ENCODE measurements at places on chromosomes 11 and 22.
A peak's percentile ranks its signal among the peaks of the same experiment; 100 is the strongest.

- DNase-seq: no peak
These were observed 463.2 kb downstream of the METTL15 start for GRCh38 chr11:28571371-28571770.

- DNase-seq: peak; percentile 50
These were observed 83.7 kb downstream of the BLID start for GRCh38 chr11:122032317-122032716.

- DNase-seq: no peak
These were observed 10.8 kb upstream of the RAC2 start for GRCh38 chr22:37254867-37255233.

DNA sequence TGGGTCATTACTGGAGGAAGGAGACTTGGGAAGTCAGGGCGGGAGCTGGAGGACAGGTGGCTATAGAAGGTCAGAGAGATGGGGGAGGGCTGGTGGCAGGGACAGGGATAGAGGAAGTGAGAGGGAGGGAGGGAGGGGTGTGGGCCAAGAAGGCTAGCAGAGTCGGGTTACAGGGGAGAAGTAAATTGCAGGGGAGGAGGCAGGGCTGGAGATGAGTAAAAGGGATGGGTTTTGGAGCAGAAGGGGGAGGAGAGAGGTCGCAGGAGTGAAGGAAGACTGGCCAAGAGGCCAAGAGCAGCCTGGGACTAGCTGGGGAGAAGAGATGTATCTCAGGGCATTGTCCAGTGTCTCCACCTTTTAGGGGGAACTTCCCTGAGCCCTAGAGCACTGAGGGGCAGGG is 33.0 kb downstream of the LRRC10B start:
- DNase-seq: no peak

DNA sequence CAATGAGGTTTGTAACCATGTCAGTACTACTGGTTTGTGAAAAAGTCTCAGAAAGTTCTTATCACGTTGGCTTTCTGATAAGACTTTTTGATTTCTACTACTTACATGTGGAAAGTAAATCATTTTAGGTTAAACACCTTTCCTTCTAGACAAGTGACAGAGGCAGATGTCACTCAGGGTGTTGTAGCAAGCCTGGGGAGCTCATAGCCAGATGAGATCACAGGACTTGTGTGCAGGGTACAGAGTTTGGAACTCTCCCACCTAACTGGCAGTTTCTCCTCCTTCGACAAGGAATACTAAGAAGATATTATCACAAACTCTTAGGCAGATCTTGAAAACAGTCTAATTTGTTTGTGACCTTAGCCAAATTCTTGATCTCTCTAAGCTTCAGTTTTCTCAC is 49.4 kb upstream of the PICALM start:
- no peak for DNase-seq

- DNase-seq: no peak
These were observed 7.9 kb downstream of the GNB1L start for GRCh38 chr22:19846620-19847344.

DNA sequence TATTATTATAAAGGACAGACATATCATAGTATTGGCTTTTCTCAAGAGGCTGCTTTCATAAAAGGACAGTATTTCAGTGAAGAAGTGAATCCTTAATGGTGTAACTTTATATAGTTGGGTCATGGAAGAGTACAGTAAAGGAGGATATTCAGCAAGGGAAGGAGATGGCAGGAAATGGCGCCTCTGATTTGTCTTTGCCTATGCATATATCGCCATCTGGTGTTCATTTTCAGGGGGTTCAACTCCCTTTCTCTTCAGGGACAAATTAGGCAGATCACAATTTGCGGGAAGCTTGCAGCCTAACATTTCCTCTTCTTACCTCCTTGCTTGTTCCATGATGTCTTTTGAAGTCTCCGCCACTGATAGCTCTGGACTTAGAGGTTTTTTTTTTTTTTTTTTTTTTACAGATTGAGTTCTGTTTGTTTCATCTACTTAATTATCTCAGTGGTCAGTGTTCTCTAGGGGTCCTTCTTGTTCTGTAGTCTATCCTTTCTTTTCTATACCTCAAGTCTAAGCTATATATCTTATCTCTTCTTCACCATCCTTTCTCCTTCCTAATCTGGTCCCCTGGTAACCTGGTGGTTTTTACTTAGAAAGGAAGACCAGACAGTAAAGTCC is 21.8 kb upstream of the RRM1 start:
- peak; percentile 55 for DNase-seq

DNA sequence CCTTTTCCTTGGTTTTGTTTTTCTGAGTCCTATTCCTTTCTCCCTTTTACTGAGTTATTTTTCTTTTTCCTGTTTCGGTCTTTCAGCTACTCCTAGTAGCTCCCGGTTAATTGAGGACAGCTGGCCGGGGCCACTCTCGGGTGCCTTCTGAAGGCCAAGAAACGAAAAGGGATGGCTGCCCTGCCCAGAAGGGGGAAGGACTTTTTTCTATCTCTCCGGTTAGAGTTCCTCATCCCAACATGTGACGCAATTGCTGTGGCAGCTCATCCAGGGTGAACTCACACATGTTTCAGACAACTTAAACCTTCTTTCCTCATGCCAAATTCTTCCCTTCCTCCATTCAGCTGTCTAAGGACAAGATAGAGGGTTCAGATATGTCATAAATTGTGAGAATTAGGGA is 83.6 kb downstream of the PIWIL4 start:
- DNase-seq: peak; percentile 43

DNA sequence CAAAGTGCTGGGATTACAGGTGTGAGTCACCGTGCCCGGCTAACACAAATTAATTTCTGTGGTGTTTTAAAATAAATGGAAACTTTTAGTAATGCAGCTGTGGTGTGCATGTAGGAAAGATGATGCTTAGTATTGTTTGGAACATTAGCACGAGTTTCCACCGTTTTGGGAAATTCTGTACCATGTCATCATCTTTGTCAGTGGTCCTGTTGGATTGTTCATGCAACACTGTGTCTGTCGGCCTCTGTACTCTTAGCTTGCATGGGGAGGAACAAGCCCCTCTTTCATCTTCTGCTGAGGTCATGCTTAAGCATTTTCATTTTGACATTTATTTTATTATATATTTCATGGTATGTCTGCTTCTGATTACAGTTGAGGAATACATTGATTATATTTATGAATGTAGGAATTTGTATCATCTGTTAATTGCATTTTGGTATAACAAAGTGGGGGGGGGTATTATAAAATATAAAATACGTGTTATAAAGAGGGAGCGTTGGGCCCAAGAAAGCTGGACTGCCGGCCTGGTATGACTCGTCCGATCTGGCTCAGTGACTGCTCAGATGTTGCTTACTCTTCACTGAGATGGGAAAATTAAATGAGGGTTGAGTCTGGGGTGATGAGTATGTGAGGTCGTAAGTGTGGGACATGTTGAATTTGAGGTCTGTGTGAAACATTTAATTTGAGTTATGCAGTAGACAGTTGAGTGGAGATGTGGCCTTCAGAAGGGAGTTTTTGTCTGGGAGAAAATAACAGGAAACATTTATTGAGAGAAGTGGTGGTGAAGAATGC is 28.7 kb downstream of the CECR2 start:
- DNase-seq: no peak

DNA sequence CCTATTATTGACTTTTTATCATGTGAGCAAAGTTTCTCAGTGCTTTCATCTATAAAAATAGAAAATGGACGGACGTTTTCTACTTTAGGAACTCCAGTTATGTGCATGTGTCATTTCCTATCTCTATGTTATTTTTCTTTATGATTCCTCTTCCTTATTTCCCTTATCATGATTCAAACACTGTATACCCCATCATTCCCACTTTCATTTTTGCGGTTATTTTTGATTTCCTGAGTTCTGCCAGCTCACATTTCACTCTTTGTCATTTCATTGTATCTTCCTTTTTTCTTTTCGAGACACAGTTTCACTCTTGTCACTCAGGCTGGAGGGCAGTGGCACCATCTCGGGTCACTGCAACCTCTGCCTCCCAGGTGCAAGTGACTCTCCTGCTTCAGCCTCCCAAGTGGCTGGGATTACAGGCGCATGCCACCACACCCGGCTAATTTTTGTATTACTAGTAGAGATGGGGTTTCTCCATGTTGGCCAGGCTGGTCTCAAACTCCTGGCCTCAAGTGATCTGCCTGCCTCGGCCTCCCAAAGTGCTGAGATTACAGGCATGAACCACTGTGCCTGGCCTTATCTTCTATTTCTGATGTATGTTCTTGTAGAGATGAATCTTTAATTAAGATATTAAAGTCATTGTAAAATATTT is 21.5 kb downstream of the C11orf58 start:
- DNase-seq: no peak

GRCh38 chr22:38431266-38432010 is 23.6 kb downstream of the KCNJ4 start:
- DNase-seq: no peak

- no peak for DNase-seq
These were observed 89.8 kb downstream of the PIWIL4 start for GRCh38 chr11:94656968-94657367.

- DNase-seq: no peak
These were observed 45.3 kb upstream of the NECTIN1 start for GRCh38 chr11:119774172-119774763.

- DNase-seq: no peak
These were observed 129.9 kb downstream of the MPPED1 start for GRCh38 chr22:43541462-43542407.

- DNase-seq: no peak
These were observed 44.4 kb upstream of the DAGLA start for GRCh38 chr11:61635787-61636186.

GRCh38 chr11:44977493-44977984 is 26.9 kb upstream of the TP53I11 start:
- DNase-seq: no peak

DNA sequence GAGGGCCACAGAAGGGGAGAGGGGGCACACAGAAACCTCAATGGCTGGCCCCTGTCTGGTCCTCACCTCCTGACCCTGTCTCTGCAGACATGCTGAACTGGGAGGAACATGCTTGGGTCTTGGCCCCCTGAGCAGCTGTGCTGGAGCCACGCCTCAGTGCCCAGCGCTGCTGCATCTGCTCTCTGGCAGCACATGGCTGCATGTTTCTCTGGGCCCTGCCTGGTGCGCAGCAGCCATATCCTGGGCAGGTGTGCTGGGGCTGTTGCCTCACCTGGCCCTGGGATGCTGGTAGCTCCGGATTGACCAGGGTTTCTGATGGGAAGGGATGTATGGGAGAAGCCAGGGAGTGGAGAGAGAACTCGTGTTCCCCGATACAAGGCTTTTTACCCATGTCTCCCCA is 248.0 kb downstream of the ST3GAL4 start:
- DNase-seq: no peak

GRCh38 chr11:60710482-60710881 is 11.1 kb downstream of the MS4A8 start:
- DNase-seq: no peak

DNA sequence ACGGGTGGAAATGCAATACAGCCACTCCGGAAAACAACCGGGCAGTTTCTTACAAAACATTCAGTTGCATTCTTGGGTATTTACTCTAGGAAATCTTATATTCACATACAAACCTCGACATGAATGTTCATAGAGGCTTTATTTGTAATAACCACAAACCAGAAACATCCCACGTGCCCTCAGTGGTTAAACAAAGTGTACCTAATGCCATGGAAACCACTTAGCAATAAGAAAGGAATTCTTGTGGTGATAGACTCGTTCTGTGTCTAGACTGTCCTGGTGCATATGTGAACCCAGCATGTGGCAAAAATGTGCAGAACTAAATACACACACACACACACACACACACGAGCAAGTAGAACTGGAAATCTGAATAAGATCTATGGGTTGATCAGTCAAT is 1073.3 kb downstream of the TBC1D22A start:
- DNase-seq: no peak

- DNase-seq: peak; percentile 68
These were observed 68.1 kb downstream of the CSTPP1 start for GRCh38 chr11:47004595-47005033.

DNA sequence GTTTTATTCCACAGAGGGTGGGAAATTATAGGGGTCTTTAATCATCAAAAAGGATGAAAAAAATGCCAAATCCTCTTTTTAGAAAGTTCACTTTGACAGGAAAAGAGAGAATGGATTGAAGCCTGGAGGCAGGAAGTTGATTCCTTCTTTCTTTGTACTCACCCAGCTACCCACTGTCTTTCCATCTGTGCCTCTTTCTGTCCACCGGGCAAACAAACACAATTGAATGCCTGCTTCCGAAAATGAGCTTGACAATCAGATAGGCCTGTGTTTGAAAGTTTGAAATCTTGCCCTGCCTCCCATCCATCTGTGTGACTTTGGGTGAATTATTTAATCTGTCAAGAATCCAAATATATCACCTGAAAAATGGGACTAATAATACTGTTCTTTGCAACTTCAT is 81.1 kb downstream of the SCN3B start:
- DNase-seq: no peak

DNA sequence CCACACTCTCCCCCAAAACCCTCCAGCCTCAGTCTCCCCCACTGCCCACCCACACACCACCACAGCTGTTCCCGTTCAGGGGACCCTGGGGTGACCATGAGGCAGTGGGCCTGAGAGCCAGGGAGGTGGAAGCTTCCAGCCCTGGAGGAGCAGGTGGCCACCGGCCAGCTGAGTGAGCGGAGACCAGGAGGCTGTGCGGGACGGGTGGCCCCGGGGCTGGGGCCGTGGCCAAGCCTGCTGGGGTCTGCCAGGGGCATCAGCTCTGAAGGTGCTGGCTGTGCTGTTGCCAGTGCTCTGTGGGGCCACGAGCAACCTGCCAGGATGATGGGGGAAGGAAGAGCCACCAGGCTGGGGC is 26.0 kb downstream of the OSBPL5 start:
- no peak for DNase-seq

- DNase-seq: no peak
These were observed 73.9 kb downstream of the TRPC6 start for GRCh38 chr11:101509922-101510321.

DNA sequence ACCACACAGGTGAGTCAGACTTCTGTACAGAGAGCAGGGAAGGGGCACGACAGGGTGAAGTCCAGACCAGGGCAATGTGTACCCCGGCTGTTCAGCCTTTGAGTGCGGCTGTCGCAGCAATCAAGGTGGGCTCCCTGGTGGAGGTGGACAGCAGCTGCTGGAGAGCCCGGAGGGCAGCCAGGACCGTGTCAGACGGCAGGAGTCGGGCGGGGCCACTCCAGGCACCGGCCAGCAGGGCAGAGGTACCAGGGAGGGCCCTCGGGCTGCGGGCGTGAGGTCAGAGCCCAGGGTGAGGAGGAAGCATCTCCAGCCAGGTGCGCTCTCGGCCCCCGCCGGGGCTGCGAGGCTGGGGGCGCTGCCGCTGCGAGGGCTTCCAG is 802 bp upstream of the PIM3 start:
- no peak for DNase-seq

DNA sequence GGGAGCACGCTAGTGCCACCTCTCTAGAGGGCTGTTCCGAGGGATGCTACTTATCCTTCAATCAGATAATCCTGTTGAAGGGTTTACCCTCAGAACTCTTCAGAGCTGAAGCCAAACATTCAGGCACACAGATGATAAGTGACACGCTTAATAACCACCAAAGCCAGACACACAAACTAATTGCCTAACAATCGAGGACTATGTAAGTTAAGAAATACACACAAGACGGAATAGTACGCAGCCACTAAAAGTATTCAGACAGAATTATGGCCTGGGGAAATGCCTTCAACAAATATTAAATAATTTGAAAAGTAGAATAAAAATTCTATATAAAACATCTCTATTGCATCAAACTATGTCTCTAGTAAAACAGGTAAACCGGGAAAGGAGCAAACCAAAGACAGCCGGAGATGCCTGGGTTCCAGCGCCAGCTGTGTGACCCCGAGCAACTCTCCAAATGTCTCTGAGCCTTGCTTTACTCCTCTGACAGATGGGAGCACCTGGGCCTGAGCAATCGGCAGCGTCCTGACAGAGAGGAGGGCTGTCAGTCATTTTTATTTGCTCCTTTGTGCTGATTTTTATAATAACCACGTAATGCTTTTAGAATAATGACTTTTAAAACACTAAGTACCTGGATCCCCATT is 11.3 kb downstream of the LRFN4 start:
- no peak for DNase-seq

All from gastrocnemius medialis (tissue), 4 donors.